Activated CD8-positive, alpha-beta T cell treated with anti-CD3 and anti-CD28 coated beads for 36 hours (primary cell): ENCODE measurements at places on chromosomes 1 and 21.
A peak's percentile ranks its signal among the peaks of the same experiment; 100 is the strongest.

- no peak for DNase-seq
These were observed 441 bp downstream of the YARS1 start for GRCh38 chr1:32816676-32817158.

- DNase-seq: peak; percentile 8
These were observed 58.6 kb downstream of the DDR2 start for GRCh38 chr1:162690672-162691434.

DNA sequence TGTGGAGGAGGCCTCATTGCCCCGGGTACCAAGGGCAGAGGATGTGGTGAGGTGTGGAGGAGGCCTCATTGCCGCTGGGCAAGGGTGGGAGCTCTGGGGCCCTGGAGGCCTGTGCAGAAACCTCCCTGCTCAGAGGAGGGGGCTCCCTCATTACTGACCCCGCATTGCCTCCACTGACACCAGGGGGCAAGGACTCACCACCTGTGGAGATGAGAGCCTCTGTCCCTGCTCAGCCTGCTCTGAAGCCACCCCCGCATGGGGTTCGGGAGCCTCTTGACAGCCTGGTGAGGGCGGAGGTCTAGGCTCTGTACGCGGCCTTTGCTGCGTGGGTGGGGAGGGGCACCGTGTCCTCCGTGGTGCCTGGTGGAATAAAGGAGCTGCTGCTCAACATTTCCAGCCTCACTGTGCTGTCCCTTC lies 95.0 kb upstream of the COL6A1 start:
- peak; percentile 64 for DNase-seq

GRCh38 chr1:181104790-181105133 lies 16.3 kb downstream of the IER5 start:
- peak; percentile 61 for DNase-seq

DNA sequence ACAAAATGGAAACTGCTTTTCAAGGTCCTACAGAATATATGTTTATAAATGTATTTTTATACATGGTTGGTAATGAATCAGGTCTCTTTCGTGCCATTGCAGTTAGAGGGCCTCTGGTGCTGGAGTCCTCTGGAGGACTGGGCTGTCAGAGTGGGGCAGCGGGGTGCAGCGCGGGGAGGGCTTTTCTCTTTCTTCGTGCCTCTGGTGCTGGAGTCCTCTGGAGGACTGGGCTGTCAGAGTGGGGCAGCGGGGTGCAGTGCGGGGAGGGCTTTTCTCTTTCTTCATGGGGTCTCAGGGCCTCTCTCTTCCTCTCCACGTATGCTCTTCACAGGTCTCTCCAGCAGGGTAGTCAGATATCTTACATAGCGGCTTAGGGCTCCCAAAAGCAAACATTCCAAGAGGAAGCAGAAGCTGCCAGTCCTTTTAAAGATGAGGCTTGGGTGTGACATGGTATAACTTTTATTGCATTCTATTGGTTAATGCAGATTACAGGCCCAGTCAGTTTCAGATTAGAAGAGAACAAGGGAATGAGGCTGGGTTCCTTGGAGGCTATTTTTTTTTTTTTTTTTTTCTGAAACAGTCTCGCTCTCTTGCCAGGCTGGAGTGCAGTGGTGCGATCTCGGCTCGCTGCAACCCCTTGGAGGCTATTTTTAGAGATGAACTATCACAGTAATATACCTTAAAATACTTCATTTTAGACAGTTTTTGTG lies 13.1 kb downstream of the SDCCAG8 start:
- DNase-seq: no peak

DNA sequence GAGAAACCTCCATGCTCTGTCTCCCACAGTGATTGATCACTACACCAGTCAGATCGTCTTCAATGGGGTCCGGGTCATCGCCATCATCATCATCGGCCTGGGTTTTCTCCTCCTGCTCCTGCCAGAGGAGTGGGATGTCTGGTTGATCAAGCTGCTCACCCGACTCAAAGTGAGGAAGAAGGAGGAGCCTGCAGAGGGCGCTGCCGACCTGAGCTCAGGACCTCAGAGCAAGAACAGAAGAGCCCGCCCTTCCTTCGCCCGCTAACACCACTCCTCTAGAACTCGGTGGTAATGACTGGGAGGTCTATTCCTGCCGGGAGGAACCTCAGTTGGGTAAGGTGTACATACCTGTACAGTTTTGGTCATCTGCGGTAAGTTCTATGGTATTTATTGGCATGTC lies 50.3 kb upstream of the COA6 start:
- peak; percentile 86 for DNase-seq

DNA sequence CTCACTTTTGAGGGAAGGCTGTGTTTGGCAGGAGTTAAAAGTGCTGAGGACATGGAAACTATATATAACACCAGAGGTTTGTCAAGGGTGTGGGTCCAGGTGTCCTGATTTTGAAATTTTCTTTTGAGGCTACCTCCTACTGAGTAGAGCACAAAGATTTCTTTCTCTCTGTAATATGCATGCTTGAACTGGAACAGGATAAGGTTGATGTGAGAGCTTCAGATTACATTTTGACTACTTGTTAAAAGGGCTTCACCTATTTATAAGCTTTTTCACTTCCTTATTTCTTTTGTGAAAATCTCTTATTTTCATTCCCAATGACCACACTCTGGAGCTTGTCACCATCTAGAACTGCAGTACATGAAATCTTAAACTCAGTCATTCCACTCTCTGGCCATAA lies 59.8 kb upstream of the PLA2G4A start:
- DNase-seq: no peak

- no peak for DNase-seq
These were observed 104.9 kb downstream of the EPHB2 start for GRCh38 chr1:22815421-22816066.

DNA sequence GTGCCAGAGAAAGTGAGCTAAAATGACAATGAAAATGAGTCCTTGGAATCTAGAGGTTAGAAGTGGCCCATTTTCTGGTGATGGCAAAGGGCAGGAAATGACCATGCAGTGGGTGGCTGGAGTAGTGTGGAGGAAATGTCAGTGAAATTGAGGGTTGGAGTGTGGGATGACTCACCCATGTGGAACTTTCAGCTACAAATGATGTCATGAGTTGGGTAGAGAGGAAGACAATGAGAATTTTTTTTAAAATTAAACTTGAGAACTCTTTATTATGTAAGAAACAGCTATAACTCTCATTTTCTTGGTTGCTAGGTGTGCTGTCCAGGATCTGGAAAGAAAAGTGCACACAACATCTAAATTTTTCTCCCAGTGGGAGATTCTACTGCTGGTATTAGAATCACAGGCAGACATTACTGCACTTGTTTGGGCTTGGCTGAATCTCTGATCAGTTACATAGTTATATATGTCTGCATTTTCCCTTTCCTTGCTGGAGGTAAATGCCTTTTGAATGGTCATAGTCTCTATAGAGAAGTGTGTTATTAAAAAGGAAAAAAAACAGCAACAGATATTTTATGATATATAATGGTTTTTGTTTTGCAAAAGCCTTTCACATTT lies 56.8 kb upstream of the GNG12 start:
- DNase-seq: peak; percentile 56

DNA sequence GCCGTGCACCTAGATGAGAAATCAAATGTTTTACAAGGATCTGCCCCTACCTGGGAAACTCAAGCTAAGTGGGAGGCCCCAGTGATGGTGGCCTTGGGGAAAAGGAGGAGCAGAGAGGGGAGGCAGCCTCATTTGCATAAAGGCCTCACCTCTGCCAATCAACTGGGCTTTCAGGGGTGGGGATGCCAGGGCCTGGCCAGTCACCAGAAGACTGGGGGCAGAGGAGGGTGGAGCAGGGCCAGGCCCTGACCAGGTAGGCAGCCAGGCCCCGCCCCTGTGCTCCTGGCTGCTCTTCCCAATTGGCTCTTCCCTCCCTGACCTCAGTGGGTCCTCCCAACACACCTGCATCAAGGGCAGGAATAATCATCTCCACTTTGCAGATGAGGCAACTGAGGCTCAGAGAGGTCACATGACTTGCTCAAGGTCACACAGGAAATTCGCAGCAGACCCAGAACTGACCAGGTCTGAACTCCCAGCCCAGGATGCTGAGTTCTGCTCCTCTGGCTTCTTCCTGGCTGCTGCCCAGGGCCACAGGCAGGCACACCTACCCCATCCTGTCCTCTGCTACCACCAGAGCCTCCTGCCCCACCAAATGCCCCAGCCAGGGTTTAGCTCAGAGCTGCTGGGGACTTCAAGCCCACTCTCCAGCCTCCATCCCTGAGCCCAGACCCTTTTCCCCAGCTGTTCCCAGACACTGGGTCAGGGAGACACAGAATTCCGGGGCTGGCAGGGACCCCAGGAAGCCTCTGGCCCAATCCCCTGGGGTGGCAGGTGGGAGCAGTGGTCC lies 677.9 kb downstream of the MATN1 start:
- no peak for DNase-seq

DNA sequence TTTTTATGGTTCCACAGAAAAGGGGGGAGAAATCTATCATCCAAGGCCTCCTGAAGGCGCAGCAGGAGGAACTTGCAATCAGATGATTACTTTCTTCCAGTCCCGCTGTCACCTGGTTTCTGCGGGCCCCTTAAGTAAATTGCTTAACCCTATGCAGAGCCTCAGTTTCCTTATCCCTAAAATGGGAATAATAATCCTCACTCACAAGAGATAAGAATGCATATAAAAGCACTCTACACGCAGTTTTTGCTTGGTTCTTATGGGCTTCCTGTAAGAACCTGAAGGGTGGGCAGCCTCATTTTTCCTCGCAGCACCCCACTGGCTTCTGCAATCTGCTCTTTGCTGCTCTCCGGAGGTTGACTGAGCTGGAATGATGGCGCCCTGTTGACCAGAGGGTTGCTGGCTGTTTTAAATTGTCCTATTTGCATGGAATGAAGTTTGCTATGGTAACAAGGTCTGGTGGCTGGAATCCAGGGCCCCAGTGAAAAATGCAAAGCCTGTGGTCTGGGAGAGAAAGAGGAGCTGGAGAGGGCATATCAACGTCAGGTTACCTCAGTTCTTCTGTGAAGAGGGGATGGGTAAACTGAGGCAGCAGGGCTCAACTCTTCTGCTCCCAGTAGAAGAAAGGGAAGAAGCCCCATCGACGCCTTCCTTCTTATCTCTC lies 1.0 kb upstream of the KAZN start:
- no peak for DNase-seq

- no peak for DNase-seq
These were observed at the start of gene NAV1 for GRCh38 chr1:201538612-201539551. TSS of gene NAV1 (plus strand) at chr1:201539127. CDS start at chr1:201622885, 83,758 bp downstream.

- no peak for DNase-seq
These were observed 11.8 kb downstream of the WNT4 start for GRCh38 chr1:22131062-22131461.

GRCh38 chr1:64343105-64343822 lies 126.7 kb upstream of the CACHD1 start:
- DNase-seq: no peak

DNA sequence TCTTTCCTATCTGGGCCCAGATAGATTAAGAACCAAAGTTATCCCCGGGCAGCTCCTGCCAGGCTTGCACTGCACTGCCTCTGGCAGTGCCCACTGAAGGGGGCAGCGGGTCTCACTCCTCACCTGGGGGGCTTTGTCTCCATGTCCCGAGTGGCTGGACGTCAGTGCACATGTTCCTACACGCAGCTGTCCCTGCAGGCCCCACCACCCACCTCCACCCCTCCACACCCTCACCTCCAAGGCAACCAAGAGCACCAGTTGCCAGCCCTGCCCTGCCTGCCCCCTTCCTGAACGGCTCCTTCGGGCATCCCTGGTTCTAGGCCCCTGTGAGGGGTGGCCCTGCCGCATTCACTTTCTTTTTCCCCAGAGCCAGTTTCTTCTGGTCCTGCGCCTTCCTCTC lies 147.2 kb downstream of the PEX14 start:
- no peak for DNase-seq

DNA sequence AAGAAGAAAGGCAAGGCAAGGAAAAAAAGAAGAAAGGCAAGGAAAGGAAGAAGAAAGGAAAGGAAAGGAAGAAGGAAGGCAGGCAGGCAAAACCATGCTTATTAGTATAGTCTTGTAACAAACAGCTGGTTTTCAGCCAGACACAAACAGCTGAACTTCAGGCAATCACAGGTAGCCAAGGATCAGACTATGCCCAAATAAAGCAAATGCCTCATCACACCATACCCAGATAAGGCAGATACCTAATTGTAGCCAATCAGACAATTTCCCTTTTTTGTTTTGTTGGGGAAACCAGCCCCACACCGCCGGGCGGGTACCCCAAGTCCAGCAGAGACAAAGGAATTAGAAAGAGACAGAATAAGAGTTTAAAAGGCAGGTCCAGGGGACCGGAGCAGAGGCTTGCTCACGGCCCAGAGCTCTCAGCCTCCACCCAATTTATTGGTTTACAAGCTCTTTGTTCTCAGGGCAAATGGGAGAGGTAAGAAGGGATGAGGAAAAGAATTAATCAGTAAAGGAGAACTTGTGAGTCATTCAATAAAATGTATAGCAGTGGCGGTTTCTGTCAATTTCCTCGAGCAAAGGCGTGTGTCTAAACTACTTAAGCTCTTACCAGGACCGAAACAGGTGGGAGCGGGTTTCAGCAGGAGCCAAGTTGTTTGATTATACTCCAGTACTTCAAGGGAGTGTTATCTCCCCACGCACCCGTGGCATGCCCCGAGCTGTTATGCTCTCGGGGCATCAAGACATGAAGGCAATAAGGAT lies 886.8 kb downstream of the KCNT2 start:
- no peak for DNase-seq

DNA sequence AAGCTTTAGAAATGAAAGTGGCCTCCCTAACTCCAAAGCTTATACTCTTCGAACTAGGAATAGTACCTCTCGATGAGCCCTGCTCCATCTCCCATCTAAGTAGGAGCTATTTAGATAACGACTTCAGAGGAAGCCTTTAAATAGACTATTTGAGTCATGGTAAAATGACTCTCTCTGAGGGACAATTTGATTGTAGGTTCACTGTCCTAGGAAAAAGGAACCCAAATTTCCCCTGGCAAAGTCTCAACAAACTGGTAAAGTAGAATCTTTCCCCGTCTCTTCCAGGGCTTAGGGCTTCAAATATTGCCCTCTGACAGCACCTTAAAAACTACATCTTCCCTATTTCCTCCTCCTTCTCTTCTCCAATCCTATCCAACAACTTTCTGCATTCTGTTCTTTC lies 2.0 kb upstream of the FCER1A start:
- DNase-seq: no peak

DNA sequence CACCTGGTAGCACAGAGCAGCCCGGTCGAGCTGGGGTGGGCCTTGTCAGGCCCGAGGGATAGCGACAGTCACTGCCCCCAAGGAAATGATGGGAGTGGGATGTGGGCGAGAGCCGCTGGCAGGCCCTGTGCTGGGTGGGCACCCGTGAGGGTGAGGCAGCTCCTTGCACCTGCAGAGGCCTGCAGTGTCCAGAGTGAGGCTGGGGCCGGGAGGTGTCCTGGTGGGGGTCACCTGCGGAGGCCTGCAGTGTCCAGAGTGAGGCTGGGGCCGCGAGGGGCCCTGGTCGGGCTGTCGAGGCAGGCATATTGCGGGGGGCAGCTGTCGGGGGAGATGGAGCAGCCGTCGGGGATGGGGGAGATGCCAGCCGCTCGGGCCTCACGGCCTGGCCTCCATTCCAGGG lies 49.5 kb downstream of the SLC19A1 start:
- no peak for DNase-seq

- DNase-seq: no peak
These were observed 62.7 kb upstream of the MROH9 start for GRCh38 chr1:170872663-170873062.

- no peak for DNase-seq
These were observed 125.2 kb upstream of the ZBTB40 start for GRCh38 chr1:22326372-22326915.

GRCh38 chr21:22211943-22212342 lies 1213.7 kb downstream of the NCAM2 start:
- no peak for DNase-seq
